Glutamatergic neuron (in vitro differentiated cells): ENCODE measurements at places on chromosomes 2 and 18. TPM values are rescaled to one million over a fixed set of nuclear protein-coding genes. Genes with fewer than 3 reads are reported as not detected.

GRCh38 chr2:141329964-141330363 is 800.9 kb downstream of the LRP1B start:
- no peak for DNase-seq

DNA sequence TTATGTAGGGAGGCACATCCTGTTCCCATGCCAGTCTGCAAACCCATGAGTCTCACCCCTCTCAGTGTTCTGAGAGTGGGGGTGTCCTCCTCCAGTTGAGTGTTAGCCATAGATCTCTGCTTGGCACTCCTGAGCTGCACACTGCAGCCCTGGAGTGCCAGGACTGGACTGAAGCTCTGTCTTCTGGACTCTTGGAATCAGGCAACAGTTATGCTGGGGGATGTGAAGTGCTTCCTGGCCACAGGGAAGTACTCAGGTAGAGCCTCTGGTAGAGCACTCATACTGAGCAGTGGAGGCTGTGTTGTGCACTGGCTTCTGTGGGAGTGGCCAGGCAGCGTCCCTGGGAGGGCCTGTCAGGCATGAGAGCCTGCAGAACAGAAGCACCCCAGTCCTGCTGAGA is 43.0 kb downstream of the SERPINB7 start:
- DNase-seq = no peak

GRCh38 chr2:224259831-224260230 is 142.1 kb downstream of the FAM124B start:
- no peak for DNase-seq

DNA sequence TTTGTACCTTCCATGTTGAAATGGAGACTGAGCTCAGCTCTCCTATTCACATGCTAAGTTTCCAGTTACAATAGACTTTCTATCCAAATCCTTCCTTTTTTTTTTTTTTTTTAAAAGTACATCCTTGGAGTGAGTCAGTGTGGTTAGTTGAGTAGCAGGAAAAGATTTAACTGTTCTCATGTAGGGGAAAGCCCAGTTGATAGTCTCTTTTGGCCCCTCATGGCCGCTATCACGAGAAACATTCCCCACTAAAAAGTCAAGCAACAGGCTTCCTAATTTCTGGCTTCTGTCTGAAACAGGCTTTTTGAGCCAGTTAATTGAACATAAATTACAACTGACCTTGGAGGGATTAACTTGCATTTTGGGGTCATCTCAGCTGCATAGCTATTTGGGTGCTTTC is 161.3 kb downstream of the MEIS1 start:
- DNase-seq = no peak

DNA sequence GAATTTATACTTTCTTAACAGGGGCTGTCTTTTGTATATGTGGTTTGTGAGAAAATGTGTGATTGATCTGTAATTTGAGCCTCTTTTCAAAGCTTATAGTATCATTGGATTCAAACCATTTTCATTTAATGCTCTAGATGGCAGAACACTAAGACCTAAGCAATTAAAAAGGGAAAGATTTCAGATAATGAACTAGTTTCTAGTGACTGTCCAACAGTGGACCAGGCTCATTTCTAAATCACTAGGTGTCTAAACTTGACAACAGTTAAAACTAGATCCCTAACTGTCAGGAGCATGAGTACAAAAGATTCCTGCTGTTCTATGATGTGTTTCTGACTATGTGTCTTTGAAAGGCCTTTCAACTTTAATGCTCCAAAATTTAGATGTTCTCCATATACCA is 54.6 kb downstream of the ANKRD44 start:
- DNase-seq = no peak

DNA sequence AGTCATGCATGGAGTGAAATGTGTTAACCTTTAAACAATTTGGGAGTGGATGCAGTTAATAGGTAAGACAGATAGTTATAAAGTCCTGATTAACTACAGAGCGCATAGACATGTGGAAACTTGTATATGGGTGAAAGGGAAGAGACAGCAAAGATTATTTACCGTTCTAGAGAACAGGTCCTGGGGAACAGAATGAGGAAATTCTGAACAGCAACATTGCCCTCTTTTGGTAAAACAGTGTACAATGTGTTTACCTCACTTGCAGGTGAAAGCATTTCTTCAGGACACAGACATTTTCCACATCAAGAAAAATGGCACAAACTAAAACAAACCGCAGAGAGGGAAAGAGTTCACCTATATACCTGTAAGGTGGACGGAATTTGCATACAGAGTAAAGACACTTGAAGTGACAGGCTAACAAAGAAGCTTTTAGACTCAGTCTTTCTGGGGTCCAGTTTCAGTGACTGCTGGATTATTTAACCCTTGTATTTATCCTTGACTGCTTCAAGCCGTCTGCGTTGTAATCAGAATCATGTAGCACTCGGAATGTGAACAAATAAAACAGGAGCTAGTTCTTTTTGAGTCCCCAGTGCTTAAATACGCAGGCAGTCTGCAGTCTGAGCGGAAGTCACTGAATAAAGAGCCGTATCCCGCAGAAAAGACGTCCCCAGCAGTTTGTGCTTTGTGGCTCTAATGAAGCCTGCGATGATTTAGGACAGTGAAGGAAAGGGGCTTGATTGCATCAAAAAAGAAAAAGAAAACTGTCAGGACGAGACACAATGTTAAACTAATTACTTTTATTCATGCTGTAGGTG is 364.8 kb upstream of the GALNT5 start:
- no peak for DNase-seq

DNA sequence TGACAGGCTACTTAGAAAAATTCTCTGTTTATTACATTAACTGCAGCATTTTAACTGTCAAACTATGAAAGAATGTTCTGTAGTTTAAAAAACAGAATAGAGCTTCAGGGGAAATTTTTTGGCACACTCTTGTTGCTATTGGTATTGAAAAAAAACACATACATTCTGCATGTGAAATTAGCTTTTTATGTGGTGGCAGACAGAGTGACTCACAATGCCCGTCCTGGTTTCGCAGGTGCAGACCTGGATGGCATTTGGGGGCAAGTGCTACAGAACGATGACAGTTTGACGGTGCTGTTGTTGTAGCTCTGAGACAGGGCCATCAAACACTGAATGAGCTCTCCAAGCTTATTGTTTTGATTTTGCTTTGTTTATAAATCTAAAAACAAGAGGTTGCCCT is 105.0 kb upstream of the MAP3K20 start:
- DNase-seq = no peak

DNA sequence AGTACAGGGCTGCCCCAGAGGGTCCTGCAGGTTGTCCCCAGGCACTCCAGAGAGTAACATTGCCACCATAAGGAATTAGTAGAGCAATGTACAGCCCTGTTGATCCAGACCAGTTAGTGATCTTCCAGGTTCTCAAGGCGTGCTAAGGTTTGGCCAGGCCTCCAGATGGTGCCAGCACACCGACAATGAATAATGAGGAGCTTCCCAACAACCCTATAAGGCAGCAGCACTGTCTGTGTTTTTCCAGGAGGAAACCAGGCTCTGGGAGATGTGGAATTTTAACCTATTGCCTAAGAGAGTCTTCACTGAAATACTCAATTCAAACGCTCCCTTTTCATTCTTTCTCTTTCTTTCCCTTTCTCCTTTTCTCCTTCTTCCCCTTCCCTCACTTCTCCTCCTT is 122.1 kb downstream of the MGAT5 start:
- peak; percentile 35 for DNase-seq

DNA sequence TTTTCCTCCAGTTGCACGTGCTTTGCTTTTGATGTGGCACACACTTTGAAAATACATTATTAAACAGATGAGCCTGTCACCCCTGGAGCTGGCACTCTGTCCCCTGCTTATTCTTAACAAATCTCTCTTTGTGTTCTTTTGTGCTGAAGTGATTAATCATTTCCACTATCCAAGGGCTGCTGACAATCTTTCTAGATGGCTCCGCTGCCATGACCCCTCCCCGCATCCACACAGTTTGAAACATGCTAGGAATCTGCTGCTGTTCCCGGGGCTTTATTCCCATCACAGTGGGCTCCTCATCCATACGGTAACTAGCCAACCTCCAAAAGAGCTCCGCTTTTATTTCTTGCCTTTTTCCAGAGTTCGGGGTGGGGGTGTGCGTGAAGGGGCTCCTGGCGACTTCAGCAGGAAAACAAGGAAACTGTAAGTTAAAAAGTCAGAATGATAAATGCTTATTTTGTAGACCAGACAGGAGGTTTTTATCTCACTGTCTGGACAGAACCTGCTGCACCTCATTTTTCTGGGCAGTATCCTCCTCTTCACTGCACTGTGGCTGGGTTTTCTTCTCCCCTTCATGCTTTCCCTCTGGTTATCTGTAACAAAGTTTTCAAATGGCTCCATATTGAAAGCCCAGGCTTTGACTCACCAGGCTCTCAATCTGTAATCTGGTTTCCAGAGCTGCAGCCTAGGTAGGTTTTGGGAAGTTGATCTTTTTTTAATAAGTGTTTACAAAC is 319.7 kb downstream of the AFF3 start:
- DNase-seq = no peak

DNA sequence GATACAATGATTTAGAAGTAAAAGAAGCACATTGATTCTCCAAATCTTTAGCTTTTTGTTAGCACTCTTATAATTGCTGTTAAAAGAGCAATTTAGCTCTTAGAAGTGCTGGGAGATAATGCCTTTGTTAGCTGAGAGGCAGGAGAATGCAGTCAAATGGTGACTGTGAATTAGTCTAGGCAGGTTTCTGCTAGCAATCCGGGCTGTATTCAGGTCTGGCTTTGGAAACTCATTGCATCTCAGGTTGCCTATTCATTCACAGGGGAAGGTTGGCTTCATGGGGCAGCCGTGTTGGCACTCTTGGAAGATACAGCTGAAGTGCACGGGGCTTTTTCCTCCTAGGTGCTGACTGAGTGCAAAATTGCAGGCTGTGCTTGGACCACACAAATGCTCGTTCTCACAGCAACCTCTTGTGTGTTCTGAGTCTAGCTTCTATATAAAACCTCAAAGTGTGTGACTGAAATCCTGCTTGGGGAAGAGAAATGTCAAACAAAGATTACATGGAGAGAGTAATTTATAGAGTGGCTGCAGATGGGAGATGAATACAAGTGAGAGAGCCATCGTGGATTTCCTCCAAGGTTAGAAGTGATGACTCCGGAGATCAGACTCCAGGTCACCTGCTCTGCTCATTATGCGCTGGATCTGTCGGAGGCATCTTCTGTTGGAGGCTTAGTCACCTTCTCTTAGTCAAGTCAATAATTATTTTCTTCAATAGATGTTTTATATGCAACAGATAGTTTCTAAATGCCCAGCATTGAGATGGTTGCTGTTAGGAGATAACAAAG is 167.8 kb downstream of the PMAIP1 start:
- no peak for DNase-seq

- DNase-seq = no peak
Observed at GRCh38 chr2:16637304-16637703, 28.3 kb downstream of the CYRIA start.

Gene CPO
- not detected for total RNA-seq

Gene RAB6C
- 0.25 TPM for total RNA-seq

Gene PLA2R1
- 0.34 TPM for total RNA-seq

Gene DSG2
- 8.2 TPM for total RNA-seq

Gene KLHL14
- not detected for total RNA-seq

Gene OTOS
- not detected for total RNA-seq

Gene IMMT
- 124 TPM for total RNA-seq

Gene OBSL1
- total RNA-seq = 47.9 TPM
